ENCODE measurements at places on chromosomes 1 and 21.

- DNase-seq = no peak
Measured at GRCh38 chr21:32975811-32976431, 49.8 kb upstream of the OLIG2 start.

DNA sequence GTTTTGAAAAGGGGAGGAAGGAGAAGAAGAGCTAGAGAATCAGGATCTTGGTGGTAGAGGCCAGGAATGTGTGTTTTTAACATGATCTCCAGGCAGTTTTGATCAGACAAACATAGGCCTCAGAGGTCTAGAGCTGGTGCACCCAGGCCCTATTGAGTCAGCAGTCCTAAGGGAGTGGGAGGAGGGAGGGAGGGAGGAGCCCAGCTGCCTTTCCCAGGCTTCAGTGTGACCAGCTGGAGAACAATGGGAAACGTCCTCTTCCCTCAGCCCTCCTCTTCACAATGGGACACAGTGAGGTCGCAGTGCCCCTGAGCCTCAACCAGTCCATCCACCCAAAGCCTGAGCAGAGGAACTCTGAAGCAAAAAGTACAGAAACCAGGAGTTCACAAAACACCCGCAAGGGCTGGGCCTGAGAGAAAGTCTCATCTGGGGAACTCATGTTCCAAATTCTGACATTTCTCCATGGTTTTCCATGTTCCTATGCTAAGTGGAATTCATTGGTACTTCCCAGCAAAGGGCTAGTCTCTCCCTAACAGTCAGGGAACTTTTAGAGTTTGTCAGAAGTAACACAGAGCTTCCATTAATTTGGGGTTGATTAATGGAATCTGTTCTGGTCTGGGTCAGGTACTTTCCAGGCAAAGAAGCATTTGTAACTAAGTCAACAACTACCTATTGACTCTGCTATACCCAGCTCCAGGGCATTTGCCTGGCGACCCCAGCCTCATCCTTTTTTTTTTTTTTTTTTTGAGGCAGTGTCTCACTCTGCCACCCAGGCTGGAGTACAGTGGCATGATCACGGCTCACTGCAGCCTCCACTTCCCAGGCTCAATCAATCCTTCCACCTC, 37.5 kb downstream of the ELAPOR1 start:
- peak; percentile 60 for DNase-seq

DNA sequence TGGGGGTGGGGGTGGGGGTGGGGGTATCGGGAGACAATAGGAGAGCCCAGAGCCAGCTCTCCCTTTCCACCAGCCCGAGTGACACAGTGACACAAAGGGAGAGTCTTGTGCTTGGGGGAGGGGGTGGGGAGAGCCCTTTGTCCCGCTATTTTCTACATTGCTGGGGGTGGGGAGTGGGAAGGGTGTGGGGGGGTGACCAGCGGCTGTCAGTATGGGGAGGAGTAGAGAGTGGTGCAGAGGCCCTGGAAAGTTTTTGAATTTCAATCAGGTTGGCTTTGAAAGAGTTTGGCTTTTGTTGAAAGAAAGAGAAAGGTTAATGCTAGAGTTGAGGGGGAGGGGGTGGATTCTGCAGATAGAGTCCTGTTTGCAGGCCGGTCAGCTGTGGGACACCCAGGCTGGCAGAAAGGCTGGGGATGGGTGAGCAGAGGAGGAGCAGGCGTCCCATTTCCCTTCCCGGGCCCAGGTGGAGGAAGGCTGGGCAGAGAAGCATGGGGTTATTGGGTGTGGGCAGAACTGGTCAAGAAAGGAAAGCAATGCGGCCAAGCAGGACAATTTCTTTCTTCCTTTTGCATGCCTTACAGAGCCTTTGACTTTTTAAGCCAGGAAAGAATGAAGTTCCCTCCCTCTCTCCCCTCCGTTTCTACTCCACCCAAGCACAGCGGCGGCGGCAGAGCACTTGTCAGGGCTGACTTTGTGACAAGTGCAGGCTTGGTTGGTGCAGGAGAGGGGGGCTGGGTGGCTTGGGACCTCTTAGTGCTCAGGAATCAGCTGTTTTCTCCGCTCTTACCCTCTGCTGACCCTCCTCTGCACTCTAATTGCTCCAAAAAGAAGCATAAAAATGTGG, 96.2 kb downstream of the RNF220 start:
- no peak for DNase-seq

DNA sequence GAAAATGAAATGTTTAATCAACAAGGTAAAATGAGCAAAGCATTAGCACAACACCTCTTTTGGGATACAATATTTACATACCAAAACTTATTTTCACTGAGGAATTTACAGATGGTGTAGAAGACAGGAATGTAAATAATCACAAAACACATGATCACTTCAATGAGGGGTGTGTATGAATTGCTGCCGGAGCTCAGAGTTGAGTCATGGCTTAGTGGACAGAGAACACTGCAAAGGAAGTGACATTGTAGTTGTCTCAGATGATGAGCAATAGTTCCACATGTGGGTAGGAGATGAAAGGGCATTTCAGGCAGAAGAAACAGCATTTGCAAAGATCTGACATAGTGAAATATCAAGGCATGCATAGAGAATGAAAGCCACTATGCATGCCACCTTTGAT, 5.6 kb upstream of the KPRP start:
- peak; percentile 14 for DNase-seq

DNA sequence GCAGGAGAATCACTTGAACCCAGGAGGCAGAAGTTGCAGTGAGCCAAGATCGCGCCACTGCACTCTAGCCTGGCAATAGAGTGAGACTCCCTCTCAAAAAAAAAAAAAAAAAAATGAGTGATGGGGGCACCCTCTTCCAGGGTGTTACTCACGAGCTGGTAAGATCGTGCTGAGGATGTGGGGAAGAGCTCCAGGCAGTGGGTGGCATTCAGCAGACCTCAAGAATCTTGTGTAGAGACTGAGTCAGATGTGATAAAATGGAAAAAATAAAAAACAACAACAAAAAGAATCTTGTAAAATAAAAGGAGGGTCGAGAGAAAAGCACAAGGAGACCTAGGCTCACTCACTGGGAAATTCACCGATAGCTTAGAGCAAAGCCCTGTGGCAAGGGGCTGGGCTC, 38.5 kb downstream of the EPHA2 start:
- no peak for DNase-seq

GRCh38 chr1:178628637-178629251, 96.3 kb upstream of the RALGPS2 start:
- DNase-seq = no peak

DNA sequence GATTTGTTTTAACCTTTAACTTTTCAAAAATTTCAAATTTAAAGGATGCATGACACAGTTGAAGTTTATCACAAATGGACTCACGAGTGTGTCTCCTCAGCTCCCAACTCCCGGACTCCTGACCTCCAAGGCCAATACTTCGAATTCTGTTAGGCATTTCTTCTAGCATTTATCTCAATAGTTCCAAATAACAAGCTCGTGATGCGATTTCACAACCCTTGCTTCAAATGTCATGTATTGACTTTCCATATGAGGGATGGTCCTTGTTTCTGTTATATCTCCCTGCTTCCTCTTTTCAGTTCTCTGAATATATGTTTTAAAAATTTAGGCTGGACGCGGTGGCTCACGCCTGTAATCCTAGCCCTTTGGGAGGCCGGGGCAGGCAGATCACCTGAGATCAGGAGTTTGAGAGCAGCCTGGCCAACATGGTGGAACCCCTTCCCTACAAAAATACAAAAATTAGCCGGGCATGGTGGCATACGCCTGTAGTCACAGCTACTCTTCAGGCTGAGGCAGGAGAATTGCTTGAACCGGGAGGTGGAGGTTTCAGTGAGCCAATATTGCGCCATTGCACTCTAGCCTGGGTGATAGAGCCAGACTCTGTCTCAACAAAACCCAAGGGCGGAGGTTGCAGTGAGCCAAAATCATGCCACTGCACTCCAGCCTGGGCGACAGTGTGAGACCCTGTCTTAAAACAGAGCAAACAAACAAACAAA, 52.0 kb upstream of the TINAGL1 start:
- no peak for DNase-seq

- DNase-seq = no peak
Measured at GRCh38 chr1:50105433-50105832, 3.3 kb upstream of the ELAVL4 start.

DNA sequence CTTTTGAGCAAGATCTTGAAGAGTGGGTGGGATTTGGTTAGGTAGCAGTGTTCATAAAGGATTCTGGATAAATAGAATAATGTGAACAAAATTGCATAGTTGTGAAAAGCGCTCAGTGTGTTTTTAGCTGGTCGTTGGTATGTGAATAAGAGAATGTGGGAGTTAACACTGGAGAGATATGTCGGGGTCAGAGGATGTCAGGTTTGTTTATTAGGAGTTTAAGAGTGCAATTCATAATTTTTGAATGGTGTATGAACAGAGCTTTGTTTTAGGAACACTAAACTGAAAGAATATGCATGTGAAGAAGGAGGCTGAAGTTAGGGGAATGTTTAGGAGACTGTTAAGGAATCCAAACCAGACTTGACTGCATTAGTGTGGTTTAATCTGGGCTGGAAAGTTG, 9.4 kb downstream of the USP16 start:
- DNase-seq = no peak

- DNase-seq = no peak
Measured at GRCh38 chr1:203057911-203058675, 27.7 kb downstream of the MYOG start.

GRCh38 chr1:54934869-54935268, 45.6 kb upstream of the TMEM61 start:
- DNase-seq = peak; percentile 75

DNA sequence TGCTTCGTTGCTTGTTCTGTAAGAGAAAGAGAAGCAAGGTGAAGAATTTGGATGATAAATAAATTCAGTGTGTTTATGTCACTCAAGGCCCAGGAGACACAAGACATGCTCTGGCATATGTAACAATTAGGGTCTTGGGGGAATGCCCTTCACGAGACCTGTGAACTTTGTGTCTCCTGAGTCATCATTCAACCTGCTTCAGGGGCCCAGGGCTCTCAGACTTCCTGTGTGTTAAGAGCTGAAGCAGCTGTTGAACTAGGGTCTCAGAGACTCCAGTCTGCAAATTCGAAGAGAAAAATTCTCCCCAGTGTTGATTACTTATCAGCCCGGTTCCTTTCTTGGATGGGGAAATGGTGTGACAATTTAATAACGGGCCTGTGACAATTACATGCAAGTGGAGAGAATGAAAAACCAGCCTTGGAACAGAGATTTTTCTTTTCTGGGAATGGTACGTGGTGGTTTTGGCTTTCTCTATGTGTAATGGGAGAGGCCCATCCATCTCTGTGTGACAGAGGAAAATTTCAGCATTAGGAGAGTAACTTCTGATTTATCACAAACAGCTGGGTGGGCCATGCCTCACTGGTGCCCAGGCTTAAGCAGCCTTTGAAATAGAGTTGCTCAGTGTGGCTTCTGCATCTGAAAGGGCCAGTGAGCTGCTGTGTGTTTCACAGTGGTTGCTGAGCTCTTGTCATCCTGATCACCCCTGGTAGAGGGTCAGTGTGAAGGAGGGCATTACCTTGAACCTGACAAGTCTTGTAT, 22.4 kb downstream of the HUNK start:
- DNase-seq = no peak

GRCh38 chr1:99781798-99782197, 15.4 kb upstream of the FRRS1 start:
- DNase-seq = no peak

DNA sequence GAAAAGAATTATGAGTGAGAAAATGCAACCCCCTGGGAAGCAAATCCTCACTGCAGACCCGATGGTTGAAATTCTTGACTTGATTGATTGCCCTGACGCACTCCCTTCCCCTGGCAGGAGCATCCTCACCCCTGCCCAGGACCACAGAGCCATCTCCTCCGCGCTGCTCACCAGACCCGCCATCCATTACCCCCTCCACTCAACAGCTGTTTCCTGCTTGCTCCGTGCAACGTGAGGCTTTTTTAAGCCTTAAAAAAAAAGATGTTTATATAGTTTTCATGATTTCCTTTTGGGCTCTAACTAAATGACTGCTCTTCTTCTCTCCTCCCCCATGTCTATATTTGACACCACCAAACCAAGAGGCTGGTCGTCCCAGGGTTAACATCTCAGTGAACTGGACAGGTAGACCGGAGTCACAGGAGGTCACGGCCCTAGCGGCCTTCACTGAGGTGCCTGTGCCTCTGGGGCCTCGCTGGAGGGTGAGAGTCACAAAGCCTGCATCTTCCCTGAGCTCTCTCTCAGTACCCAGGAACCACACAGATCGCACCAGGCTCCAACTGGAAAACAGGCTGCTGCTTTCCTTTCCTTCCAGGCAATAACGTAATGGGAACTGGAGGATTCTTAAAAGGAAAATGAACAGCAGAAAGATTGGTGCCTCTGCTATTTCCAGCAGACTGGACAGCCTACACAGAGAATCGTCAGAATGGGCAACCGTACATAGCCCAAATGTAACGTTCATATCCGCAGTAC, 49.8 kb downstream of the ZBTB18 start:
- DNase-seq = no peak

DNA sequence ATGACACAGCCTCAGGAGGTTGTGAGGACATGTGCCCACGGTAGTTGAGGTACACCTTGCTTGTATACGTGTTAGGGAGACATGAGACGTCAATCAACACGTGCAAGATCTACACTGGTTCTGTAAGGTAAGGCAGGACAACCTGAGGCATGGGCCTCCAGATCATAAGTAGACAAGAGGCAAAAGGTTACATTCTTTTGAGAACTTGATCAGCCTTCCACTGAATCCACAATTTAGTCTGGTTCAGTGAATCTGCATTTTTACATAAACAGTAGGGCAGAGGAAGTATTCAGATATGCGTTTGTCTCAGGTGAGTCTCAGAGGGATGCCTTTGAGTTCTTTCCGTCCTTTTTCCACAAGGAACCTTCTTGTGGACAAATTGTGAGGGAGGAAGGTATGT, 348.9 kb downstream of the ASTN1 start:
- no peak for DNase-seq

DNA sequence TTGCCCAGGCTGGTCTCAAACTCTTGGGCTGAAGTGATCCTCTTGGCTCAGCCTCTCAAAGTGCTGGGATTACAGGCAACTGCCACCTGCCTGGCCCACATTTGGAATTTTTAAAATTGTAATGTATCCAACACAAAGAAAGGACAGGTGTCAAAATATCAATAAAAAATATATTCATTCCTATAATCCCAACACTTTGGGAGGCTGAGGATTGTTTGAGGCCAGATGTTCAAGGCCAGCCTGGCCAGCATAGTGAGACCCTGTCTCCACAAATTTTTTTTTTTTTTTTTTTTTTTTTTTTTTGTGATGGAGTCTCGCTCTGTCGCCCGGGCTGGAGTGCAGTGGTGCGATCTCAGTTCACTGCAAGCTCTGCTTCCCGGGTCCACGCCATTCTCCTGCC, 10.0 kb downstream of the HES2 start:
- no peak for DNase-seq
